ENCODE measurements at places on chromosomes 13 and 19. TPM values are rescaled to one million over a fixed set of nuclear protein-coding genes. Genes with fewer than 3 reads are reported as not detected.

DNA sequence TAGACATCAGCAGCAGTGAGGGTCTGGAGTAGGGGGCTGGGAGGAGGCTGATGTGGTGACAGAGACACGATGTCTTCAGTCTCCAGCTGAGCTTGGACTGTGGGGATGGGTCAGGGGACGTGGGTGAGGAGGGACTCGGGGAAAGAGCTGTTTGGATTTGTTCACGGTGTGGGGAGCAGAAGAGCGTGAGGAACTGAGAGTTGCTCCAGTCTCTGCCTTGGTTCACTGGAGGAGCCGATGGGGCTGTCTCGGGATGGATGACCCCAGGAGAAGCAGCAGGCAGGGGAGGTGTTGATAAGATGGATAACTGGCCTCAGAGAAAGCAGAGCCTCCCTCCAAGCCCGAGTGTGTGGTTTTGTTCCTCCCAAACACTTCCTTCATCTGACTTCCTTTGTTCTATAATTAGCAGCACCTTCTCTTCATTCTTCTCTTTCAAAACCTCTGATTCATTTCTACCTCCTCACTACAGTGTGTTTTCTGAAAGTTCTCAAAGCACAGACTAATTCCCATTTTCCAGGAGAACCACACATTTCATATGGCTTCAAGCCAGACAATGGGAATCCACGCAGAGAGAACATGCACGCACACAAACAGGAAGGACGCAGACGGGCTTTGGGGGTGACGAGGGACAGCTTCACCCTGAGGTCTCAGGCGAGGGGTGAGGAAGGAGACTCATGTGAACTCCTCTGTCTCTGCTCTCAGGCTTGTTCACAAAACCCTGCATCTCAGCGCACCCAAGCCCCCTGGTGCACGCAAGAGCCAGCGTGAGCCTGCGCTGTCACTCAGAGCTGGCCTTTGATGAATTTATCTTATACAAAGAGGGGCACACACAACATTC, 18.6 kb downstream of the LAIR2 start:
- DNase-seq = peak; percentile 31

- DNase-seq = no peak
These were observed at the start of gene A1BG for GRCh38 chr19:58352760-58353671. Gene A1BG (minus strand): TSS chr19:58353492. CDS start chr19:58353437, 55 bp downstream.

DNA sequence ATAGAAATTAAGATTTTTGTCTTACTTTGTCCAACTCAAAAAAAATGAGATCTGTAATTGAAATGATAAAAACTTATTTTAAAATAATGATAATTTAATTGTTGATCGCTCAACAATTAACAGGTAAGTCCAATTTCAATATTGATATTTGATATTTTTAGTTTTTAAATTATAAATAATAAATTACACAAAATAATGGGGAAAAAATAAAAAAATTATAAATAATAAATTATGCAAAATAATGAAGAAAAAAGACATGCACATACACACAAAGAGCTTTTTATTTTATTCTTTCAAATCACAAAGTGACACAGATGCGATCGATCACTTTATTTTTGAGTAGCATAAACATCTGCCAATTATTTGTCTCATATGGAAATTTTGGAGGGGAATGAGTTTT, 40.8 kb downstream of the KCTD12 start:
- no peak for DNase-seq

- DNase-seq = no peak
These were observed 130.8 kb downstream of the KL start for GRCh38 chr13:33146843-33147611.

GRCh38 chr13:30905932-30906383, at the start of gene MEDAG:
Gene MEDAG (plus strand): TSS chr13:30906271. CDS start chr13:30906516, 245 bp downstream.
- DNase-seq = peak; percentile 80

DNA sequence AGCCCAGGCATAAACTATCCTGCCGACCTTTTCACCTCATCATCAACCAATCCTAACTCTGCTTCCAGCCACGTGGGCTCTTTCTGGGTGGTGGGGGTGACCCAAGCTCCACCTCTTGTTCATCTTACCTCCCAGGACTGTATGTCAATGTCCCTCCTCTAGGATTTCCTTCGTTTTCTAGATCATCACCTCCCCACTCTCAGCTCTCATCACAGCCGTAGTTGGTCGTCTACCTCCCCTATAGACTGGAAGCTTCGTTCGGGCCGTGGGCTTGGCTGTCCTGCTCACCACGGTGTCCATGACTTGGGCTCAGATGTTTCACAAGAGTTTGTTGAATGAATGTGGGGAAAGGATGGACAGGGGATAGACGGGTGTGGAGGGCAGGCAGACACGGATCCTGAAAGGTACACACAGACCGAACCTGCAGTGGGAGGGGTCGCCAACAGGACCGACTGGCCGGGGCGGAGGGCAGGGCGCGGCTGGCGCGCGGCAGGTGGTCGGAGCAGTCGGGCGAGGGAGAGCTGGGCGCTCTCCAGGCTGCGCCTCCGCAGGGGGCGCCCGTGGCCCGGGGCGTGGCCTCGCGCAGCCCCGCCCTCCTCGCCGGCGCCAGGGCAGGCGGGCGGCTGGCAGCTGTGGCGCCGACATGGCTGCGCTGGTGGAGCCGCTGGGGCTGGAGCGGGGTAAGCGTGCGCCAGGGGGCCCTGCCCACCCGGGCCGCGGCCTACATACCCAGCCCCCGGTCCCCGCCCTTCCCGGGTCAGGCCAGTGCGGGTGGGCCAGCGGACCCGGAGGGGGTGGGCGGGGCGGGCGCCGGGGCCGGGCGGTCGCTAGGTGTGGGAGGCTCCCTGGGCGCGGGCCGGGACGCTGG, at the start of gene LIN7B:
Gene LIN7B (plus strand): TSS at position 609 of the 868 bp plus-strand sequence. CDS start 35 bp downstream, at position 644.
- peak; percentile 71 for DNase-seq

- no peak for DNase-seq
These were observed 117.6 kb upstream of the SPATA13 start for GRCh38 chr13:24042710-24043440.

GRCh38 chr19:39953915-39954314, 17.1 kb upstream of the PSMC4 start:
- no peak for DNase-seq

GRCh38 chr13:99193152-99193551, 7.5 kb upstream of the UBAC2 start:
- DNase-seq = no peak

Gene CILP2
- 0.20 TPM for total RNA-seq

- peak; percentile 36 for DNase-seq
These were observed 232.0 kb downstream of the B3GLCT start for GRCh38 chr13:31431722-31432137.

GRCh38 chr19:55642153-55643002, 1.1 kb upstream of the ZNF581 start:
- DNase-seq = no peak

- no peak for DNase-seq
These were observed 7.4 kb downstream of the ZNF564 start for GRCh38 chr19:12543855-12544254.

DNA sequence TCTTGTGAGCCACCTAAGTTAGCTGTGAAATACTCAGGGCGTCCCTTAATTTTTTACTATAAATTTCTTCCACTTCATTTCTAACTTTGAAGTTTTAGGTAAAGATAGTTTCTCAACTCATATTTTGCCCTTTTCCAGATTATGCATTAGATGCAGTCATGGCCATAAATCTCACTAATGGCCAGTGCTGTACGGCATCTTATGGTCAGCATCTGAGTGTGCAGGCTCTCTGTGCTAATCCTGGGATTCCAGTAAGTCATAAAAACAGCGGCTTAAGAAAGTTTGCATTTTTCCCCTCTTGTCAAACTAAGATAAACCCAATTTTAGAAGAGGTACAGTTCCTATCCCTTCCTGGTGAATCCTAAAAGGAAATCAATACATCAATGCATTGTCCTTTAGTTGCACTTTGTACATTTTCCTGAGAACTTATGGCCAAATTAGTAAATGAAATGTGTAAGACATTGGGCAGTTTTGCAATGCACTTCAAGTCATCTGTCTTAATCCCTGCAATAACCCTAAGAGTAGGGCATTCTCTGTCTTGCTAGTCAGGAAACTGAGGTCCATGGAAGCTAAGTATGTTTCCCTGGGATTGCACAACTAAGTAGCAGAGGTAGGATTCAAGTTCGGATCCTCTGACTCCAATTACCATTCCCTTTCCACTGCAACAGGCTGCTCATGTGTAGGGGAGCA, 146.2 kb downstream of the DCT start:
- no peak for DNase-seq

Gene KCNN4
- total RNA-seq = 71.6 TPM

GRCh38 chr13:98199480-98199879, 22.4 kb upstream of the RNF113B start:
- no peak for DNase-seq

DNA sequence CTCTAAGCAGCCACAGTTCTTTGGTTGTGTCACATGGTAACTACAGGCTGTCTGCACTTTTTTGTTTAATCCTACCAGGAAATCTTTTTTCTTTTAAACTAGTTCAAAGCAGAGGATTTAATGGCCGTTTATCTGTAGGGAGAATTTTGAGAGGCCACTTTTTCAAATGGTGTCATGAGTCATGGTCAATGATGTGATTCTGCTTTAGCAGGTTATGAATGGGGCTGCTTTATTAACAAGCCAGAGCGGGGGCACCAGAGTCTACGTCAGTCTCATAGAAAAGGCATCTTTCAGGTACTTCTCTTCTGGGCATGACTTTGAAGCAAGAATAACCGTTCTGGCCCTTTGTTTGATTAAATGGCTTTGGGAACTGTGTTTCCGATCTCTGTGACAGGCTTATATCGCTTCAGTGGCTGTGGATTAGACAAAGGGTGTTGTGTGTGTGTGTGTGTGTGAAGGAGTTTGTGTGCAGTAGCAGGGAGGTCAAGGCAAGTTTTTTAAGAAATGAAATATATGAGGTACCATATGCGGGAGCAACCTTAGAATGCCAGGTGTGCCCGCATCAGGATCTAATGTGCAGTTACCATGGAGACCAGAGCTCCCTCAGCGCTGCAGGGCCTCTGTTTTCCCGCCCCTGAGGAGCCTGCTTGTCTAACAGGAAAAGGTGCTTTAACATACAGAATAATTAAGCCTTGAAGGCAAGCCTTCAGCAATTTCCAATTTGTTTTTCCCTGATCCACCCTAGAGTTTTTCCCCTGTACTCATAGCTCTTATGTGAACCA, 120.5 kb downstream of the KATNAL1 start:
- DNase-seq = peak; percentile 8

- no peak for DNase-seq
These were observed 1.7 kb downstream of the CYP2A13 start for GRCh38 chr19:41089959-41090358.

GRCh38 chr19:43812688-43813087, 10.4 kb upstream of the LYPD5 start:
- no peak for DNase-seq

Gene SMIM17
- total RNA-seq = 0.36 TPM

DNA sequence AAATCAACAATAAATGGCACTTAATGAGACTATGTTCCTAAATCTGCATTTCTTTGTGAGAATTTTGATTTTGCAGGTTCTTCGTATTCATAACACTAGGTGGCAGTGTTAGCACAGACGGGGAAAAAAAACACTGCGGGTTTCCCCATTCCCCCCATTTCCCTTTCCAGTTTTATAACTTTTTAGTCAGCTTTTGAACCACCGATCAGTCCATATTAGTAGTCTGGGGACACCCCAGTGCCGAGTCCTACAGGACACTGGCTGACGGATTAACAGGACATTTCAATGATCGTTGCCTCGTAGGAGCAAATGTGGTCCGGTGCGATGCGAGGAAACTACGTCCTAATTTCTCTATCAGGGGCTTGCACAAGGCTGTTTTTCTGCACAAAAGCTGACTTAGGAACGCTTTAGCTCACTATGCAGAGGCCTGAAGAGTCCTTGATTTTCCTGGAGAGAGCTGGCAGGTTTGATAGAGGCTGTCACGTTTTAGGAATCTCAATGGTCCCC, 234.3 kb downstream of the LMO7 start:
- DNase-seq = peak; percentile 29

Gene PNPLA6
- 51.5 TPM for total RNA-seq

- peak; percentile 62 for DNase-seq
These were observed 434 bp upstream of the FNDC3A start for GRCh38 chr13:48975101-48975855.

GRCh38 chr19:32373585-32374295, 28.3 kb downstream of the ZNF507 start:
- peak; percentile 97 for DNase-seq

Gene PINLYP
- total RNA-seq = 3.8 TPM

Gene PEX11G
- total RNA-seq = 0.36 TPM

DNA sequence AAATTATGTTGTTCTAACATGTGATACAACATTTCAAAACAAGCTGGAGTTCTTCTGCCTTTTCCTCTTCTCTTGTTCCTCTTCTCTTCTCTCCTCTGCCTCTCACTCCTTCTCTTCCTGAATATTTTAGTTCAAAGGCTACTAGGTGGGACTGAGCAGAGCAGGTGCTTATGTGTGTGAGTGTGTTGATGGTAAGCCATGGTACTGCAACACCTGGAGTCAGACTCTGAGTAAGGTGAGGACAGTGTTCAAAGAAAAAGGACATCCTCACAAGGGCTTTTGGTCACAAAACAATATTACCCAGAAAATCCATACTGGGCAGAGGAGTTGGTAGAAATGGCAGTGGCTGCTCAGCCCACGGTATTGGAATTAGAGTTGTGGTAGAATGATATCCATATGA, 1188.7 kb downstream of the SLITRK1 start:
- DNase-seq = no peak

Gene DHDH
- total RNA-seq = not detected

- no peak for DNase-seq
These were observed 24.2 kb downstream of the CPAMD8 start for GRCh38 chr19:17002455-17002854.

Gene ETV2
- total RNA-seq = 0.39 TPM

Gene KLK14
- not detected for total RNA-seq

DNA sequence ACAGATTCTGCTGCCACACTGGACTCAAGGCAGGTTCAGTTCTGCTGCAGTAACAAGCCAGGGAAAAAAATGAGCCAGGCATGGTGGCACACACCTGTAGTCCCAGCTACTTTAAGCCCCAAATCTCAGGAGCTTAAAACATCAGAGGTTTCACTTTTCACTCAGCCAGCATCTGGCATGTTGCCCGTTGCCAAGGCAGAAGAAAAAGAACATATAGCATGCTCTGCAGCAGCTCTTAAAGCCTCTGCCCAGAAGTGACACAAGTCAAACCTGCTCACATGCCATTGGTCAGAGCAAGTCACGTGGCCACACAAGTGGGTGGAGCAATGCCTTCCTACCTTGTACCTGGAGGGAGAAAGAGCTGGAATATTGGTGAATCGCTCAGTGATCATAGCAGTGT, 14.7 kb upstream of the ADGRE5 start:
- peak; percentile 71 for DNase-seq

Gene GIPR
- not detected for total RNA-seq
